ENCODE measurements at places on chromosomes 5 and 9.

GRCh38 chr9:77707383-77708063 lies 59.4 kb upstream of the GNA14 start:
- peak; percentile 99 for DNase-seq

DNA sequence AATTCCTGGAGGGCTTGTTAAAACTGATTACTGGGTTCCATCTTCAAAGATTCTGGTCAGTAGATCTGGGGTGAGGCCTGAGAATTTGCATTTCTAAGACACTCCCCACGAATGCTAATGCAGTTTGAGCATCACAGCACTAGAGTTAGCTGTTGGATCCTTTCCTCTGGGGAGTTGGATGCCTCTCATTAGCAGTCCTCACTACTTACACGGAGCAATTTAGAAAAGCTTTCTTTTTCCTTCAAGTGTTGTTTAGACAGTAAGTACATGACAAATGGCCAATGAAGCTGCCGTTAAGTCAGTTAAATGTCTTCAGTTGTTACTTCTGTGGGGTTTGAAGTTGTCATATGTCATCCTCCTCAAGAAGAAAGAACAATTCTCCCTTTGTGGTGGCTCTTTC lies 74.9 kb upstream of the HMHB1 start:
- no peak for DNase-seq

DNA sequence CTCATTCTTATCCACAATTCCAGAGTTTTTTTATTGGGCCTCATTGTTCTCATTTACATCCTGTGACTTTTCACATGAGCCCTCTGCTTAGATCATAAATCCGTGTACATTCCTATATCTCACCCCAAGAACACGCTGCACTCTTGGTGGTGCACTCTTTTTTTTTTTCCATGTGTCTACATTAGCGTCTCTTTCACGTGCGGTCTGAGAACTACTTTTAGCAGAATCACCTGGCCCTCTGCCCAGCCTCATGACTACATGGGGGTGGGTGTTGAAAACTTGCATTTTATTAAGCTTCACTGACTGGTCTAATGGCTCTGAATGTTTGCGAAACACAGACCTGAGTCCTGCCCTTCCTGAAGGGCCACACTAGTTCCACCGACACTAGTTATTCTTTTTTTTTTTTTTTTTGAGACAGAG lies 18.6 kb downstream of the C9orf57 start:
- DNase-seq: peak; percentile 42

- no peak for DNase-seq
Measured at GRCh38 chr9:134136118-134136995, 475 bp downstream of the WDR5 start.

- no peak for DNase-seq
Measured at GRCh38 chr9:99369327-99369722, 147.2 kb downstream of the SEC61B start.

All from non-pigmented ciliary epithelial cell (primary cell).